ENCODE measurements at places on chromosomes 16 and 17.

DNA sequence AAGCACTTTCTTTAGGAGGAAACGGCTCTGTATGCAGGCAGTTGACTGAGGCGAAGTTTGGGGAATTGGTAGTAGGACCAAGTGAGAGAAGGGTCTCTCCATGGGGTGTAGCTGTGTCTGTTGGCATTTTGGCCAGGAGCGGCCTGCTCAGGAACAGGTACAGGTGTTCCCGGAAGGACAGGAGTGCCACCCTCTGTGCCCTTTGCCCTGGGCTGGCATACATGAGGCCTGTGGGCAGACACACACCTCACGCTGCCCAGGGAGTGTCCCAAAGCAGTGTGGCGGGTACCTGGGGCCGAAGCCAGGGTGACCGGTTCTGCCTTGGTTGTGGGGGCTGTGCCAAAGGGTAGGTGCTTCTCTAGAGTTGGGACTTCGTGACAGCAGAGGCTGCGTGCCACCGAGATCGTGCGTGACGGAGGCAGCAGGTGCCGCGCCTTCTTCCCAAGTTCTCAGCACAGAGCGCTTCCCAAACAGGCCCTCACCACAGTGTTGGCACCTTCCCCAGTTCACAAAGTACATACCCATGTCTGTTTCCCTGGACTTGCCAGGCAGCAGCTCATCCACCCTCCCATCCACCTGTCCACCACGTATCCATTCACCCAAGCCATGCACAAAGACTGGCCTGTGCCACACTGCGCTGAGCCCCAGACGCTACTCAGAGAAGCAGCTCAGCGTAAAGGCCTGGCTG lies 19.9 kb upstream of the TCF25 start:
- no peak for DNase-seq

DNA sequence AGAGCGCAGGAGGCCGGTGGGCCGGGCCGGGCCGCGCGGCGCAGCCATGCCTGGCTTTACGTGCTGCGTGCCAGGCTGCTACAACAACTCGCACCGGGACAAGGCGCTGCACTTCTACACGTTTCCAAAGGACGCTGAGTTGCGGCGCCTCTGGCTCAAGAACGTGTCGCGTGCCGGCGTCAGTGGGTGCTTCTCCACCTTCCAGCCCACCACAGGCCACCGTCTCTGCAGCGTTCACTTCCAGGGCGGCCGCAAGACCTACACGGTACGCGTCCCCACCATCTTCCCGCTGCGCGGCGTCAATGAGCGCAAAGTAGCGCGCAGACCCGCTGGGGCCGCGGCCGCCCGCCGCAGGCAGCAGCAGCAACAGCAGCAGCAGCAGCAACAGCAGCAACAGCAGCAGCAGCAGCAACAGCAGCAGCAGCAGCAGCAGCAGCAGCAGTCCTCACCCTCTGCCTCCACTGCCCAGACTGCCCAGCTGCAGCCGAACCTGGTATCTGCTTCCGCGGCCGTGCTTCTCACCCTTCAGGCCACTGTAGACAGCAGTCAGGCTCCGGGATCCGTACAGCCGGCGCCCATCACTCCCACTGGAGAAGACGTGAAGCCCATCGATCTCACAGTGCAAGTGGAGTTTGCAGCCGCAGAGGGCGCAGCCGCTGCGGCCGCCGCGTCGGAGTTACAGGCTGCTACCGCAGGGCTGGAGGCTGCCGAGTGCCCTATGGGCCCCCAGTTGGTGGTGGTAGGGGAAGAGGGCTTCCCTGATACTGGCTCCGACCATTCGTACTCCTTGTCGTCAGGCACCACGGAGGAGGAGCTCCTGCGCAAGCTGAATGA lies 606 bp downstream of the THAP11 start:
- DNase-seq = no peak

GRCh38 chr16:67644038-67644437 lies 906 bp upstream of the CARMIL2 start:
- DNase-seq = no peak

GRCh38 chr17:38741461-38741860 lies 6.7 kb downstream of the PCGF2 start:
- no peak for DNase-seq

GRCh38 chr17:36001110-36001771 lies at the start of gene CCL15:
Gene CCL15 (minus strand): TSS chr17:36001553. CDS start chr17:36001492, 61 bp downstream.
- no peak for DNase-seq

DNA sequence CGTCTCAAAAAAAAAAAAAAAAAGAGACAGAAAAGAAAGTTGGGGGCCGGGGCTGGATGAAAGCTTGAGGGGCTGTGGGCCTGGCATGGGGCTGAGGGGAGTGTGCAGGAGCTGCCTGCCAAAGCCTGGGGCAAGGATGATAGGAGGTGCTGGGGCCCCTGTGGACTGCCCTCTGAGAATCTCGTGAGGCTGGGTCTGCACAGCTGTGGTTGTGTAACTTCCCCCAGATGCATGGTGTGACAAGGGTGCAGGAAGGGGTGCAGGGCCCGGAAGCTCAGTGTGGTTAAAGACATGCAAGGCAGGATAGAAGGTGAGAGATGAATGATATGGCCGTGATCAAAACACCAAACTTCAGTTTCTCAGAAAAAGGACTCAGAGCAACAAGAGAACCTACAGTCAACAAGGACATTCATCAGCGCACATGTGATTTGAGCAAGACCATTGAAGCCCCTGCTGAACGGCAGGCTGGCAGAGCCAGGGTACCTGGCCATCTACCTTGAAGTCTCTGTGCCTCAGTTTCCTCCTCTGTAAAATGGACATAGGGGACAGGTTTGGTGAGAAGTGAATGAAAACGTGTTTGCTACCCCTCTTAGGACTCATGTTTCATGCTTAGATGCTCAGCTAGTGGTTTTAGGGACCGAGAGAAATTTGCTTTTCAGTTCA lies 9.6 kb downstream of the IL32 start:
- DNase-seq = no peak

DNA sequence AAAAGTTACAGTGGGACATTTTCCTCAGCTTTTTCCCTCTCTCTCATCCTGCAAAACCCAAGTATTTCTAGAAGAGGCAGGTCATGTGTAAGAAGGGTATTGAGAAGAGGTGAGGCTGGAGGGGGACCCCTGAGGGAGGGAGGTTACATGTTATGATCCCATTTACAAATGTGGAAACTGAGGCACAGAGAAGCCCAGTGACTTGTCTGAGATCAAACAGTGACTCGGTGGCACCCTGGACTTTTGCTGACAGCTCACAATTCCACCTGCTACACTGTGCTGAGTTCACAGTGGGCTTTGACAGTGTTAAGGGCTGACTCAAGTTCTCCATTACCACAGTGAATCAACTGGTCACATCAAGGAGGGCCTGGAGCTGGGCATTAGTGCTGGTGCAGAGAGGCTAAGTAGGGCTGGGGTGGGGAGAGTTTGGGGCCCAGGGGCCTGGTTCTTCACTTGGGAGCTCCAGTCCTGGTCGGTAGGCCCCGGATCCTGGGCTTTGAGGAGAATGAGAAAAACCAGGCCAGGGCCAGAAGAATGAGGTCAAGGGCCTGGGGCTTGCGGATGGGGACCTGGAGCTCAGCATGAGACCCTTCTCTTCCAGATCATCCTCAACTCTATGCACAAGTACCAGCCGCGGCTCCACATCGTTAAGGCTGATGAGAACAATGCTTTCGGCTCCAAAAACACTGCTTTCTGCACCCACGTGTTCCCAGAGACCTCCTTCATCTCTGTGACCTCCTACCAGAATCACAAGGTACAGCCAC lies 26.0 kb downstream of the TBX4 start:
- no peak for DNase-seq

GRCh38 chr16:66851166-66851964 lies 7.2 kb downstream of the CA7 start:
- DNase-seq = no peak

DNA sequence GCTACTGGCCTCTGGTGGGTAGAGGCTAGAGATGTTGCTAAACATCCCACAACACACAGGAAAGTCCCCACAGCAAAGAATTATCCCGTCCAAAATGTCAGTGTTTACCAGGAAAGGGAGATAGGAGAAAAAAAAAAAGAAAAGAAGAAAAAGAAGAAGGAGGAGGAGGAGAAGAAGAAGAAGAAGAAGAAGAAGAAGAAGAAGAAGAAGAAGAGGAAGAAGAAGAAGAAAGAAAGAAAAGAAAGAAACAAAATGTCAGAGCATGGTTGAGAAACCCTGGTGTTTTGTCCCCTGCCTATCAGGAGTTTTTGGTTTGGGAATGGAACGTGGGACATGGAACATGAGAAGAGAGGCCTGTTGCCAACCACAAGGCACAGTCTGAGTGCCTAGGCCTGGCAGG lies 2.4 kb downstream of the TMEM95 start:
- DNase-seq = no peak
